ENCODE measurements at places on chromosomes 5 and 9. TPM values are rescaled to one million over a fixed set of nuclear protein-coding genes. Genes with fewer than 3 reads are reported as not detected.

Gene FAM153A
- total RNA-seq, result not detected

Gene CDC20B
- total RNA-seq, result 0.14 TPM

Gene SLC6A19
- total RNA-seq, result not detected

Gene FANCC
- 12.4 TPM for total RNA-seq

Gene TRIM36
- 2.4 TPM for total RNA-seq

Gene THG1L
- 29.4 TPM for total RNA-seq

Gene WNT8A
- not detected for total RNA-seq

Gene STC2
- total RNA-seq, result 104 TPM

Gene C9orf153
- total RNA-seq, result not detected

Gene FAM81B
- not detected for total RNA-seq

Gene ACTBL2
- 0.05 TPM for total RNA-seq
